ENCODE measurements at places on chromosomes 5 and 9.

- peak; percentile 26 for DNase-seq
Observed at GRCh38 chr5:147051193-147051592, 172.6 kb upstream of the PPP2R2B start.

DNA sequence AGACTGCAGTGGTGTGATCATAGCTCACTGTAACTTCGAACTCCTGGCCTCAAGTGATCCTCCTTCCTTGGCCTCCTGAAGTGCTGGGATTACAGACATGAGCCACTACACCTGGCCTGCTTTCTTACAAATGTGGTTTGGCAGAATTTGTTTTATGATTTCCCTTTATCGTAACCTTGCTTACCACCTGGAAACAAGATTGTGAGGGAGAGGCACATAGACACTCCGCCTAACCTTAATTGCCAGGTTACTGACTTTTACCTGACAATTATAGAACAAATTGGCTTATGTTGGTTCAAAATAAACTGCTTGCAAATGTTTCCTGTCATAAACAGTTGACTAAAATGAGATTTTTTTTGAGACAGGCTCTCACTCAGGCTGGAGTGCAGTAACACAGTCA, 26.8 kb upstream of the HMGCR start:
- DNase-seq = no peak

GRCh38 chr9:89536600-89536999, 38.7 kb upstream of the SEMA4D start:
- DNase-seq = no peak

- DNase-seq = no peak
Observed at GRCh38 chr9:81543695-81544094, 145.7 kb downstream of the TLE1 start.

GRCh38 chr9:13614060-13614459, 334.6 kb upstream of the MPDZ start:
- DNase-seq = no peak

GRCh38 chr5:95959888-95960666, 1.6 kb downstream of the ELL2 start:
- DNase-seq = peak; percentile 47

DNA sequence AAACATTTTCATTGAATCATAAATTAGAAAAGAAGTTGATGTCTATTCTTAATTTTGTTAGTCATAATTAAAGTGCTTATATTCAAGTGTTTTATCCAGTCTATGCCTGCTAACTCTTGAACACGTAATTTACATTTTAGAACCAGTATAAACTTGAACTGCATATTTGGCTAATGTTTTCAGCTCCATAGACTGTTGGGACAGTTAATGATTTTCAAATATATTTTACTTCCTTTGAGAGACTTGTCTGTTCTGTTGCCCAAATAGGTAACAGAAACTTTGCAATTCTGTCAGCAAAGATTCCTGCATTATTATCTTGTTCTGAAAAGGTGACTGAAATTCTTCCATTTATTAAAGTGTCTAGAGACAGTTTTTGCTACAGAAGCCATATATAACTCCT, 7.8 kb downstream of the ITGA2 start:
- DNase-seq = peak; percentile 43

DNA sequence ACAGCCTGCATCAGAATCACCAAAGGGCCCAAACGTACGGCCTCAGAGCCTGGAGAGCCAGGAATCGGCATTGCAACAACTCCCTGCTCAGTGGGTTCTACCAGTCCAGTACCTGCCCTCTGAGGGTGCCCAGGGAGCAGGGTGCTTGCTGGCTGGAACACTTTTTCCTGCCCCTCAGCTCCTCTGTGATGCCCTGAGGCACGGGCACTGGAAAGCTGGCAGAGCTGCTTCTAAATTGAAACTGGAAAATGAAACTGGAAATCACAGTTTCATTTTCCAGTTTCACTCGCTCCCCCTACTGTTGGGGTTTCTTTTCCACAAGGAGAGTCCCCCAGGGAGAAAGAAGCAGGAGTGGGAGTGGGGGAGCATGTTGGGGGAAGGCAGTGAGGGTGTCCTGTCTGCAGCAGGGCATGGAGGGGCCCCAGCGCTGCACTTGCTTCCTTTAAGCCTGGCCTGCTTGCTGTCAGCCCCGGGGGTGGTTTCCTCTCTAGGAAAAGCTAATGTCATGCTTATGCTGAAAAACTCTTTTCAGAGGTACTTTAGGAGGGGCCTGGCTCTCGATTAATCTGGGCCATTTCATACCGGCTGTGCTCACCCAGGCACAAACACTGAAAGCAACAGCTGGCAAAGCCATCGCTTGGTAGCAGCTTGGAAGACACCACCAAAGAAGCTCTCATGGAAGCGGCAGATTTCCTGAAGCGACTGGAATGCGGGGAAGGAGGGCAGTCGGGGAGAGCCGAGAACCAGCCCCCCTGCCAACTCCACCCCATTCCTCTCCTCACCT, 26.2 kb downstream of the IRF1 start:
- no peak for DNase-seq

DNA sequence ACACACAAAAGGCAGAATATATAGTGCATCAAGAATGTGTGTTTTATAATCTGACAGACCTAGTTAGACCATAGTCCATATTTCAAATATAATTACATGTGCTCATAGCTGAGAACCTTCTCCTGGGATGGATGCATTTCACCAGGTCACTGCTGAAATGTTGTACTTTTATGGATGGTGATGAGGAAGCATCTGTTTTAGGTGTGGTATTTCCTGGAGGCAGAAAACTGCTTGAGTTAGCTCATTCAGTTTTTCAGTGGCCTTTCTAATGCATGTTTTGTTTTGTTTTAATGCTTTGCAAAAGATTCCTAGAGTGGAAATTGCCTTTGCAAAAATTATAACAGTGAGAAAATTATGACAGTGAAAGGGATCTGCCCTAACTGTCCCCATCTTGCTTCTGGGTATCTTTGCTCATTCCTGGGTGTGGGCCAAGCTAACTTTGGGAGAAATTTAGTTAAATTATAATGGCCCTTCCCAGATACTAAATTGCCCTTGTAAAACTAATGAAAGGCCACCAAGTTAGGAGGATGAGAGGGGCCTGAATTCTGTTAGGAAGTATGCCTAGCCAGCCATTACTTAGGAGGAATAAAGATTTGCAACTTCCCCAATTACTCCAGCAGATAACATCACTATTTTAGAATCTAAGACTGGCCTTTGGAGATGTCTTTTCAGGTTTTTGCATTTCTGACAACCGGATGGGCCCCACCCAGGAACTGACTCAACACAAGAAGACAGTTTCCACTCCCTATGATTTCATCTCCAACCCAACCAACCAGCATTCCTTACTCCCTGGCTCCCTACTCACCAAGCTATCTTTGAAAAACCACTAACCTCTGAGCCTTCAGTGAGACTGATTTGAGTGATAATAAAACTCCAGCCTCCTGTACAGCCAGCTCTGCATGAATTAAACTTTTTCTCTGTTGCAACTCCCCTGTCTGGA, 7.0 kb upstream of the IL12B start:
- peak; percentile 79 for DNase-seq

DNA sequence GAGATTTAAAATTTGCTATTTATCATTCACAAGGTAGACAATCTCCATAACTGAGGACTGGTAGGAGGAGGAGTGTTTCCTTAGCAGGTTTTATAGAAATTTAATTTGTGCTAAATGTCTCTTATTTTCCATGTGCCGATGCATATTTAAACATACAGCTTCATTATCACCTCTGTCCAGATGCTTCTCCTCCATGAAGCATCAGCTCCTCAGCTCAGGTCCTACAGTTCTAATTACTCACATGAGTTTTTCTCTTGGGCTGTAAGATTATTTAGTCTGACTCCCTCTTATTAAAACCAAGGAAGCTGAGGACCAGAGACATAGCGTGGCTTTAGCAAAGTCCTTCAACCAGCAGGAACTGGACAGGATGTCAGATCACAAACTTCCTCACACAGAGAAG, 300.2 kb upstream of the PANK3 start:
- no peak for DNase-seq

DNA sequence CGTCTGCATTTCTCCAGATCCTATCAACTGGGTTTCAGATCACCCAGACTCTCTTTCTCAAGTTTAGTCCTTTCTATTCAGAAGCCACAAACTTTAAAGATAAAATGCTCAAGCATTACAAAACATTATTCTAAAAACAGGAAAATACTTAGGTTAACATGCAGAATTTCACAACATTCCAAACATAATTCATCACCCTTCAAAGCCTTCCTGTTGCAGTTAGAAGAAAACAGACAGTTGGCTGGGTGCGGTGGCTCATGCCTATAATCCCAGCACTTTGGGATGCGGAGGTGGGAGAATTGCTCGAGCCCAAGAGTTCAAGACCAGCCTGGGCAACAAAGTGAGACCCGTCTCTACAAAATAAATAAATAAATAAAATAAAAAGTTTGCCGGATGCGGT, 7.7 kb upstream of the OCLN start:
- no peak for DNase-seq

GRCh38 chr9:130905902-130906734, 9.5 kb upstream of the QRFP start:
- DNase-seq = no peak

DNA sequence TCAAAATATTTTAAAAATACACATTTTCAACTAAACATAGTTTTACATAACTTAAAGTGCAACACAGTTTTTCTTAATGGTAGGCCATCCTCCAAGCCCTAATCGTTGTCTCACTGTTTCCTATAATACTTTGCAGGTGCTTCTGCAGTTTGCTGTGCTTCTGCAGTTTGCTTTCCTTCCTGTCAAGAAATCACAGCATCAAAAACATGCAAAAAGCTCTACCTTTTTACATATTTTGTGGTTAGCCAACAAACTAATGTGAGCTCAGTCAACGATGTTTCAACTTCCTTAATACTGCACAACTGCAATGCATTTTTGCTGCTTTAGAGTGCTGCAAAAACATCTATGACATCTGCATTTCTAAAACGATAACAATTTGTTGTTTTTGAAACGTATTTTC, 25.2 kb downstream of the EMB start:
- no peak for DNase-seq

DNA sequence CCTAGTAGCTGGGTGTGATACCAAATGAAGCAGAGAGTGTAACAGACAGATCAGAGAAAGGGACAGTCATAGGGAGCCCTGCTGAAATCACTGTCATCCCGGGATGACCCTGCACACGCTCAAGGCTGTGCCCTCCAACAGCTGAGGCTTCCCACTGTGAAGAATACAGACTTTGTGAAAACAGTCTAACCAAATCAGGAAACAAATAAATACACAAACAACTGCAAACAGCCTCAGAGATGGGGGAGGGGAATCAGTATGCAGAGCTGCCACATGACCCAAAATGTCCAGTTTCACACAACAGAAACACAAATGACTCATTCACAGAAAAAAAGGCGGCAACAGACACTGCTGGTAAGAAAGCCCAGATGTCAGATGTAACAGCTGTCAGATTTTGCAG, 101.9 kb downstream of the ADAMTS2 start:
- DNase-seq = no peak

DNA sequence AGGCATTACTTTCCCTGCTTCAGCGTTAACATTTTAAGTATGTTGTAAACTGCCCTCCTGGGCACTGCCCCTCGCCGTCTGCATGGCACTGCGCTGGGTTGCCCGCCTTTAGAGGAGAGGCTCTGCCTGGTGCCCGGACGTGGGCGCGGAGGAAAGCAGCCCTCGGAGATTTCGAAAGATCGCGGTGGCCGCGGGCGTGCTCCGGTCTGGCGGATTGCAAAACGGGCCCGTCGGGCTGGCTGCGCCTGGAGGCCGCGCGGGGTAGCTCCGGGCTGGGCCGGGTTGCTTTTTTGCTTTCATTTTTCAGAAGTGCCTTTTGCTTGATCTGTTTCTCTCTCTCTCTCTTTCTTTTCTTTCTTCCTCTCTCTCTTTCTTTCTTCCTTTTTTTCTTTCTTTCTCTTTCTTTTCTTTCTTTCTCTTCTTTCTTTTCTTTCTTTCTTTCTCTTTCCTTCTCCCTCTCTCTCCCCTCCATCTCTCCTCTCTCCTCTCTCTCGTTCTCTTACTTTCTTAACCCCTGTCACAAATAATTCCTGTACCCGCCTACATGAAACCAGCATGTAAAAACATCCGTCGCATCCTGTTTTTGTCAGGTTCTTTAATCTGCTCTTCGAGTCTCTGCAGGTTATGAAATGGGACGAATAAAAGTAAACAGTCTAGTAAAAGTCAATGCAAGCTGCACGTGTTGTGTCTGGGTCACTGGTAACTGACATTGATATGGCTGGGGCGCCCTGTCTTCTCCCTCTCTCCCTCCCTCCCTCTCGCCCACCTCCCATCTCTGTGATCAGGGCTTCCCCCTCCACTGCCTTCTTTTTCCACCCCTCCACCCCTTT, 1.7 kb downstream of the FST start:
- peak; percentile 56 for DNase-seq

DNA sequence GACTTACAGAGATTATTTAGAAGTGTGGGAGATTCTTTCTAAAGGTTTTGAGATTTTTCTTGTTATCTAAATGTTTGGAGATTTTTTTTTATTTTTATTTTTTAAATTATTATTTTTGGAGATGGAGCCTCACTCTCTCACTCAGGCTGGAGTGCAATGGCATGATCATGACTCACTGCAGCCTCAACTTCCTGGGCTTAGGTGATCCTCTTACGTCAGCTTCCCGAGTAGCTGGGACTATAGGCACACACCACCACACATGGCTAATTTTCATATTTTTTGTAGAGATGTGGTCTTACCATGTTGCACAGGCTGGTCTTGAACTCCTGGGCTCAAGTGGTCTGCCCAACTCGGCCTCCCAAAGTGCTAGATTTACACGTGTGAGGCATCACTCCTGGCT, 694.5 kb downstream of the TLE1 start:
- peak; percentile 76 for DNase-seq
